ENCODE measurements at places on chromosomes 6 and 20. TPM values are rescaled to one million over a fixed set of nuclear protein-coding genes. Genes with fewer than 3 reads are reported as not detected.

DNA sequence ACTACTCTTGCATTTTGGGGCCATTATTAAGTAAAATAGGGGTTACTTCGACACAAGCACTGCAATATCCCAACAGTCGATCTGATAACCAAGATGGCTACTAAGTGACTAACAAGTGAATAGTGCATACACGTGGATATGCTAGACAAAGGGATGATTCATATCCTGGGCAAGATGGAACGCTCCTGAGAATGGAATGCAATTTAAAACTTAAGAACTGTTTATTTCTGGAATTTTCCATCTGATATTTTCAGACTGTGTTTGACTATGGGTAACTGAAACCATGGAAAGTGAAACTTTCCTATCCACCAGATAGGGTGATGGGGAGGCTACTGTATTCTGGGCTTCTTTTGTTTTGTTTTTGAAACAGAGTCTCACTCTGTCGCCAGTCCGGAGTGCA, 66.5 kb downstream of the ILRUN start:
- no peak for DNase-seq

- DNase-seq = no peak
These were observed 622.2 kb downstream of the MMUT start for GRCh38 chr6:48840896-48841295.

- no peak for DNase-seq
These were observed 60.4 kb downstream of the SCAND1 start for GRCh38 chr20:35893942-35894341.

DNA sequence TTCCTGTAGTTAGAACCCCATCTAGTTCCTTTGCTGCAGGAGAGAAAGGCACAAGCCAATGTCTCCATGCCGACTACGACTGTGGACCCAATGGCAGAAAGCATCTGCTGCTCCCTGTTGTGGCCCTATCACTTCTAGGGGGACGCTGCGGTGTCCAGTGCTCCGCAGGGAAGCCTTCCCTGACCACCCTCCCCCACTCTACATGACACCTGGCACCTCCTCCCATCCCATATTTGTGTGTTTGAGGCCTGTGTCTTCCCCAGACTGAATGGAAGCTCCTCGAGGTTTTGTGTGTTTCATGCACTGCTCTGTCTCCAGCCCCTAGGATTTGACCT, 159.5 kb downstream of the DTNBP1 start:
- DNase-seq = no peak

- DNase-seq = peak; percentile 30
These were observed at the start of gene KIAA0408 for GRCh38 chr6:127459231-127459641. TSS of gene KIAA0408 (minus strand) at chr6:127459389. CDS start at chr6:127453981, 5,408 bp downstream.

The PROKR2 gene
- not detected for polyA plus RNA-seq

The GTSF1L gene
- polyA plus RNA-seq = not detected

The RPS10 gene
- 4,302 TPM for polyA plus RNA-seq

The SLC22A2 gene
- not detected for polyA plus RNA-seq

The PNLDC1 gene
- not detected for polyA plus RNA-seq

The RIPPLY2 gene
- not detected for polyA plus RNA-seq

All from small intestine (tissue), 16 donors.